Activated naive CD4-positive, alpha-beta T cell treated with anti-CD3 and anti-CD28 coated beads, Interleukin-2, amount 50 U/mL, for 72 hours (primary cell): ENCODE measurements at places on chromosomes 7 and 10. TPM values are rescaled to one million over a fixed set of nuclear protein-coding genes. Genes with fewer than 3 reads are reported as not detected.
A peak's percentile ranks its signal among the peaks of the same experiment; 100 is the strongest.

Gene CPN1
- total RNA-seq: not detected

Gene ATG9B
- 14.9 TPM for total RNA-seq

DNA sequence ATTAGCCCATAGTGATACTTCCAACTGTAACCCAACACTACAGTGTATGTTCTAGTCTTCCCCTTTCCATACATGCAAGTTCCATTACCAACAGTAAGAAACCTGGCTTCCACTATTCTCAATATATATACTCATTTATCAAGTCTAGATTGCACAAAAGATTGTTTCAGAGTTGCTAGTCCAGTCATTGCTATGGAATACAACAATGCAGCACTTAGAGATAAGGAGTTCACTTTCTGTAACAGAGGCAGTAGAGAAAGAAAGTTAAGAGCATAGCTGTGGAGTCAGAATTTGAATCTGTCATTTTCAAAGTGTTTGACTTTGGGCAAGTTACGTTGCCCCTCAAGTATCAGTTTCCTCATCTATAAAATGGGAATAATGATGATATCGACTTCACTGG, 90.1 kb downstream of the RTKN2 start:
- no peak for DNase-seq

- no peak for DNase-seq
Measured at GRCh38 chr7:82286798-82287140, 156.8 kb downstream of the CACNA2D1 start.

DNA sequence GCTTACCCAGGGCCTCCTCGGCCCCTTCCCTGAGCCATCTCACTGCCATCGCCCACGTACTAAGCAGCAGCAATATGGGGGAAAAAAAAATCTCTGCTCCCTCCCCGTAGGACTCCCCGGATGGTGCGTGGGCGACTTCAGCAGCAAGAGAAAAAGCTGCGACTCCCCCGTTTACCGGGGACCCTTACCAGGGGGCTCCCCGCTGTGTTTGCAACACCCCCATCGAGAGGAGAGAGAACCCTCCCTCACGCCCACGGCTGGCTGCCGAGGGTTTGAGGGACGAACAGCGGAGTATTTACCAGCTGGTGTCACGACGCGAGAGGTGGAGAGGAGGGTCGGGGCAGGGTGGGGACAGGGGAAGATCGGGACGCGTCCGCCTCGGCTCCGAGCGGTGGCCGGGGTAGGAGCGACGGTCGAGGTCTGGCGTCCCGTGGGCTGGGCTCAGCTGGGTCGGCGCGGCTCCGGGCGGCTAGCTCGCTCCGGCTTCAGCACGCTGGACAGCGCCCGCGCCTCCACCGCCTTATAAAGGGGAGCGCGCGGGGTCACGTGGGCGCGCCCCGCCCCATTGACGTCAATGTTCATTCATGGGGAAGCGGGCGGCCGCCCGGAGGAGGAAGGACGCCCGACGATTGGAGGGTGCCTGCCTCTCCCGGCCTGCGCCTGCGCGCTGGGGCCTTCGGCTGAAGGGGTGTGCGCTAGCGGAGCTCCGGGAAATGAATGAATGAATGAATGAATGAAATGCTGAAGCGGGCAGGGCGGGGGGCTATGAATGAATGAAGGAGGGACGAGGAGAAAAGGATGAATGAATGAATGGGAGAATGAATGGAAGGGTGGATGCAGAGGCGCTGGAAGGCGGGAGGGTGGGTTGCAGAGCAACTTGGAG, at the start of gene VGF:
VGF (minus strand) TSS at position 495 of the 883 bp plus-strand sequence. CDS start 726 bp downstream, outside the sequence.
- peak; percentile 95 for DNase-seq

Gene GPR146
- total RNA-seq: 9.3 TPM

Gene TRIM50
- total RNA-seq: 0.20 TPM

Gene CHCHD3
- total RNA-seq: 54.8 TPM

Gene MEOX2
- not detected for total RNA-seq

- no peak for DNase-seq
Measured at GRCh38 chr7:80883154-80884025, 35.5 kb downstream of the SEMA3C start.

GRCh38 chr7:129405527-129405926, 28.7 kb upstream of the STRIP2 start:
- no peak for DNase-seq

Gene LAMTOR4
- 153 TPM for total RNA-seq
